Right lobe of liver (tissue), 6 donors: ENCODE measurements at places on chromosomes 3 and 15.

GRCh38 chr3:53780171-53780570 is 66.0 kb downstream of the CHDH start:
- no peak for DNase-seq

GRCh38 chr15:56640127-56640526 is 93.2 kb downstream of the ZNF280D start:
- no peak for DNase-seq

DNA sequence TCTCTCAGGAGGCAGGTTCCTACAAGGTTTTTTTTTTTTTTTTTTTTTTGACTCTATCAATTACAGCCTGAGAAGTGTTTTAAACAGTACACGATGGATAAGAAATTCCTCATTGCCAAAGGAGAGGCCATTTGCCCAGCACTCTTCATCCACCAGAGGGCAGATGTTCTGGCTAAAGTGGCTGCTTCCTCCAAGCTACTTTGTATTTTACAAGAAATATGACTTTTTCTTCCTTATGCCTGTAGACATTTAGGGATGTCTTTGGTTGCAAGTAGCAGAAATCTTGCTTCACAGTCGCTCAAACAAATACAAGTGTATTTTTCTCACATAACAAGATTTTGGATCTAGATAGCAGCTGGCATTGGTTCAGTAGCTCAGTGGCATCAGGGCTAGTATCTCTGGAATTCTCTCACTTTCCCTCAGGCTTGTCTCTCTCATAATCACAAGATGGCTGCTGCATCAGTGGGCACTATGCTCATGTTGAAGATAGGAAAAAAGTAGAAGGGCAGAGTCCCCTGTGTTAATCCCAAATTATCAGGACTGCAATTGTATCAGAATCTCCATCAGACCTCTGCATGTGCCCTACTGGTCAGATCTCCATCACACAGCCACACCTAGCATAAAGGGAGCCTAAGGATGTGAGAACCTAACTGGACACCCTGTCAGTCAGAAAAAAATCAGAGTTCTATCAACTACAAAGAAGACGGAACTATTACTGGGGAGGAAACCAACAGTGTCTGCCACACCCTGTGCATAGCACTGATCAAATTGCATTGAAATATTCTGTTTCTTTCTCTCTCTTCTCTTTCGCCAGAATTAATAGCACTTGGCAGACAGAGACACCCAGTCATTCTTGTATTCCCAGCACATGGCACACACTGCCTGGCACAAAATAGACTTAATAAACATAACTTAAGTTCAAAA is 138.9 kb upstream of the COL8A1 start:
- DNase-seq, result no peak

GRCh38 chr15:34841262-34841725 is 45.9 kb upstream of the ACTC1 start:
- DNase-seq, result no peak

GRCh38 chr3:4739289-4740236 is 239.7 kb upstream of the BHLHE40 start:
- no peak for DNase-seq

DNA sequence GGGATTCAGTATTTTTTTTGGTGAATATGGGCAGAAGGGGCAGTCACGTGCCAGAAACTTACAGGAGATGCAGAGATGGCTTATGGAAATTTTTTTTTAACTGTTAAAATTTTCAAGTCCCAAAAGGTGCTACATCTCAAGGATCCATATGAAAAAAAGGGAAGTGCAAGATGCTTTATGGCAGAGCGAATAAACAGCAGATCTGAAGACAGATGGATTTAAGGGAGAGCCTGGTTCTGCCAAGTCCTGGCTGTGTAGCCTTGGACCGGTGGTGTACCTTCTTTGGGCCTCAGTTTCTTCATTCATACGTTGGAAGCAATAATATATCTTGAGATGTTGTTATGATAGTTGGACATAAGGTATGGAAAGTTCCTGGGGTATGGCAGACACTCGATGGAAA is 91.5 kb upstream of the ARRDC4 start:
- no peak for DNase-seq

- no peak for DNase-seq
These were observed 468.9 kb downstream of the MCTP2 start for GRCh38 chr15:94700211-94700610.

- DNase-seq, result no peak
These were observed 469.6 kb downstream of the MAGI1 start for GRCh38 chr3:65569129-65569528.

DNA sequence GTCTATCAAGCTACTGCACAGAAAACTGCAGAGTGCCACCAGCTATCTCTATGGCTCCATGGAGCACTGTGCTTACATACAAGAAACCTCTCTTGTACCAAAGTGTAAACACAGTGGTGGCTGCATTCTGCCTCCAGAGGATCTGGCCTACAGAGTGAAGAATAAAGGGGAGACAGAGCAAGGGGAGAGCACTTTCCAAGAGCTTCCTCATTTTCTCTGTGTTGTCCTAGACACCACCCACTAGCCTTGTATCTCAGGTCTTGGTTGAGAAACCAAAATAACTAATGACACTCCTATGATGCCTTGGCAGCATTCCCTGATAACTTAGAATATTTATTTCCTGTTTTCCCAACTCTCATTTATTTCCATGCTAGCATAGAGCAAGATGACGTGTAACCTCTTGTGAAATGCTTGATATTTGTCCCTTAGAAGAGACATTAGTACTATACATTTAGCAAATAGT is 56.9 kb upstream of the PHLDB2 start:
- no peak for DNase-seq

DNA sequence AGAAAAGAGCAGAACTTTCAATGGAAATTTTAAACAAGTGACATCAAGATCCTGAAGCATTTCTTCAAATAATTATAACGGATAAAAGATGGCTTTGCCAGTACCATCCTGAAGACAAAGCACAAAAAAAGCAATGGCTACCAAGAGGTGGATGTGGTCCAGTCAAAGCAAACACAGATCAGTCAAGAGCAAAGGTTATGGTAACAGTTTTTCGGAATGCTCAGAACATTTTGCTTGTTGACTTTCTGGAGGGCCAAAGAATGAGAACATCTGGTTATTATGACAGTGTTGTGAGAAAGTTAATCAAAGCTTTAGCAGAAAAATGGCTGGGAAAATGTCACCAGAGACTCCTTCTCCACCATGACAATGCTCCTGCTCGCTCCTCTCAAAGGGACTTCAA is 31.5 kb downstream of the FEM1B start:
- DNase-seq, result no peak

DNA sequence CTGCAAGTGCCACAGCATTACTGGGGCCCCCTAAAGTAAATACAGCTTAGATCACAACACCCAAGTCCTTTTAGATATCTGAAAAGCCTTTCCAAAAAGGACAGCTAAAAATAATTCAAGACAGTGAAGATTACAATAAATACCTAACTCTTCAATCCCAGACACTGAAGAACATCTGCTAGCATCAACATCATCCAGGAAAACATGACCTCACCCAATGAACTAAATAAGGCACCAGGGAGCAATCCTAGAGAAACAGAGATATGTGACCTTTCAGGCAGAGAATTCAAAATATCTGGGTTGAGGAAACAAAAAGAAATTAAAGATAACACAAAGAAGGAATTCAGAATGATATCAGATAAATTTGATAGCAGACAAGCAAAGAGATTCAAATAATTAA is 71.7 kb upstream of the TTC14 start:
- no peak for DNase-seq

GRCh38 chr3:33919312-33920120 is 121.1 kb downstream of the PDCD6IP start:
- DNase-seq, result no peak

- no peak for DNase-seq
These were observed 258.5 kb upstream of the TLE3 start for GRCh38 chr15:70356062-70356860.

DNA sequence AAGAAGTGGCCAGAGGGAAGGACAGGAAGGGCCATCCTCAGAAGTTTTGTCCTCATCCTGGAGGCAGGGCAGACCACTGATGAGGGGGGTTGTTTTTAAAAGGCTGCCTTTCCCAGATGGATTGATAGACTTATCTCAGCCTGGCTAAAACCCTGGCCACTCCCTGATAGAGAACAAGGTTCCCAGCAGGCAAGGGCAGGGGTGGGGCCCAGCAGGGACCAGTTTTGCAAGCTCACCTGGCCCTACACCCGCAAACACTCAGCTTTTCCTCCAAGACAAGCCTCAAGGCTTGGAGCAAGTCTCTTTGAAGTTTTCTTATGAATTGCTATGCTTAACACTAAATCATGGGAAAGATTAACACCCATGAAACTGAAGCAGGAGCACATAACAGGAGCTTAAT is 9.1 kb downstream of the LIPC start:
- peak; percentile 62 for DNase-seq

DNA sequence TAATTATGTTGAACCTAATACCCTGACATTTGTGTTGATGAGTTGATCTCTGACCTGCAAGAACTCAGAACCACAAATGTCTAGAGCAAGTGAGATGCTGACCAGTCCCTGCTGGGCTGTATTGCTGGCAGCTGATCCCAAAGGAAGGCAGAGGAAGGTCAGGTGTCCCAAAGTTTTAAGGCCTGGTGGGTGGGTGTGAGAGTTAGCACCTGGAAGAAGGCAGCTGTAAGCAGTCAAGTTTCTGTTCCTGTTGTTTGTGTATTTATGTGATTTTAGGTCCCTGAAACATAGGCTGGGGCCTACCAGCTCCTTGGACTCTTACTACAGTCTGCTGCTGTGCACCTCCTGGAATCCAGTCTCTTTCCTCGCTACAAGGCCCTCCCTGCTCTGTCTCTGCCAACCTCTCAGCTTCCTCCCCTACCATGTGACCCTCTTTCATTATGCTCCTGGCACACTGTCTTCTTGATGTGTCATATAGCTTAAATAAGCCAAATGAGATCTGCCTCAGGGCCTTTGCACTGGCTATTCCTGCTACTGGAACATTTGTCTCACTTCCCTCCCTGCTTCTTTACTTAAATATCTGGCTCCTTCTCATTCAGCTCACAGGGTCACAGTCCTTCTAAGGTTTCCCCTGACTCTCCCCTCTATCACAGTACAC is 31.0 kb upstream of the ATOSA start:
- DNase-seq, result no peak

GRCh38 chr3:3149560-3149959 is 22.8 kb downstream of the TRNT1 start:
- DNase-seq, result no peak

DNA sequence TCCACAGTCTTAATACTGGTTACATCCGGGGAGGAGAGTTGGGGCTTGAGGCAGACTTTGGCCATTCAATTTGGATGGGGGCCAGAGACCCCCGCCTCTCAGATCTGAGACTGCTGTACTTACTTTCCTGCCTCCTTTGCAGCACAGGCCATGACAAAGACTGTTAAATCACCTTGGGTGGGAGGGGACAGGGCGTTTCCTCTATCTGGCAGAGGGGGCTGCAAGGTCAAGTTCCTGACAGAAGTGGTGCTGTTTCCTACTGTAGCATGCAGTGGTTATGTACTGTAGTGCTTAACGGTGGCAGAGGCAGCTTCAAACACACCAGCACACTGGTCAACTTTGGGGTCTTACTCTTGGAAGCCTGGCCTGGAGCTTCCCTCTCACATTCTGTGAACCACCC is 261.2 kb upstream of the LRRFIP2 start:
- DNase-seq, result no peak

- DNase-seq, result no peak
These were observed 229.5 kb downstream of the SOX2 start for GRCh38 chr3:181941250-181941649.

DNA sequence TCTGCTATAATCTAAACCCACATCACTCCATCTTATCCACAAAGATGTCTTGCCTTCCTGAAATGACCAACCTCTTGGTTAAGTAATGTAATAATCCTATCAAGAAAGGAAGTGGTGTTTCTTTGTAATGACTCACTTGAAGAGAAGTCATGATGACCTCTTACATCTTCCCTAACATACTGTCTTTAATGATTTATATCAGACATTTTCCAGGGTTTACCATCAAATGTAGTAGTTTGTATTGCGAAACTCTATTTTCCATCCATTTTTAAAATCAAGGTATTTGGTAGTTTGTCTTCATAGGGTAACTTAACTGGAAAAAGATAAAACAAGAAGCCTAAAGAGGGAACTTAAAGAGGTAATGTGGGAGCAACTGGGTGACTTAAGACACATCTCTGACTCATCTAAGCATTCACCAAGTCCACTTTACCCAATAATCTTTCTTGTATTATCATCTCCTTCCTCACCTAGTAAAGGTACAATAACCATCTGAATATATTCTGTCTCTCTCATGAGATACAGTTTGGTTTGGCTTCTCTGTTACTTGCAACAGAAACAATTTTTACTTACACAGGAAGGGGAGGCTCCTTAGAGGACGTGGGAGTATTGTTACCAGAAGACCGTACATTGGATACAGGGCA is 5.7 kb upstream of the MAPK6 start:
- DNase-seq, result no peak

GRCh38 chr3:135238871-135239614 is 444.0 kb downstream of the EPHB1 start:
- no peak for DNase-seq

- no peak for DNase-seq
These were observed 22.5 kb upstream of the C15orf39 start for GRCh38 chr15:75178938-75179745.

DNA sequence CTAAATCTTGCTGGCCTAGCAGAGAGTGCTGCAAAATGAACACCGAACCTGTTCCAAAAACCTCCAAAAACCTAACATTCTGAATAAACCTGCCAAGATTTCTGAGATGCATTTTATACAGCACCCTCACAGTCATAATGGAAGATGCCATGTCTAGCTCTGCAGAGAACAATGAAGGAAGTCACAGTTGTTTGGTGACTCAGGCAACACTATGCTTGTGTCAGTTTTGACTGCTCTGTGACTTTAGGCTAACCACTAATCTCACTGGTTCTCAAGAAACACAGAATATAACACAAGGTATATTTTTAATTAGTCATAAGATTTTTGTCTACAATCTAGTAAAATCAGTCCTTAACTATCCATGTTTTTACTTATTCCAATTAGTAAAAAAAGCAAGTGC is 606.6 kb downstream of the TBL1XR1 start:
- no peak for DNase-seq

- no peak for DNase-seq
These were observed 32.2 kb downstream of the SLC41A3 start for GRCh38 chr3:126051741-126052140.

- DNase-seq, result no peak
These were observed 65.5 kb downstream of the KAT2B start for GRCh38 chr3:20105513-20106280.

DNA sequence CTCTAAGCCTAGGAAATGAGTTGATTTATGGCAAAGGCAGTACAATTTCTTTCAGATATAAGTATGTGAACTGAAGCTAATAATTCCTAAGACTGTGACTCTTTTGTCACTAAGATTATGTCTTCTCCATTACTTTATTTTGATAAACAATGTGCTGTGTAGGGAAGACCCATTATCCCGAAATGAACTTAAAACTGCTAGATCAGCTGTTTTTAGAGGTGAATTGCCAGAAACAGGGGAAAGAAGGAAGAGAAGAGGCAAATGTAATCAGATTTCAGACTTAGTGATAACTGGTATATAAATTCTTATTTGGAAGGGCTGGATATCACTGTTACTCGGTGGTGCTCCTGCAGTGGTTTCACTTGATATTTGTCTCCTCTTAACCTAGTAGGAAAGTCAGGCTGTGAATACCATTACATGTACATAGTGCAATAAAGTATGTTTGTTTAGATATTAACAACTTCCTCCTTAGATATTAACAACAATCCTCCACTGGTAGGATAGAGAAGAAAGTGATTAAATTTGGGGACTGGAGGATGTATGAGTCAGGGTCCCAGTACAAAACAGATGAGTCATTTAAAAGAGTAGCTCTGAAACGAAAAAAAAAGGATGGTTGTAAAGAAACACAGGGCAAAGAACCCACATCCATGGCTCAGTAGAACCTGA is 338.5 kb upstream of the KCNH8 start:
- no peak for DNase-seq
